Activated T-cell treated with anti-CD3 and anti-CD28 coated beads for 1 hour (primary cell): ENCODE measurements at places on chromosomes 2 and 18.

- DNase-seq = no peak
Measured at GRCh38 chr18:13254971-13255927, 36.7 kb downstream of the LDLRAD4 start.

- no peak for DNase-seq
Measured at GRCh38 chr18:55264108-55264507, 304.8 kb upstream of the CCDC68 start.

- no peak for DNase-seq
Measured at GRCh38 chr2:85988914-85989270, 100.1 kb upstream of the ST3GAL5 start.

DNA sequence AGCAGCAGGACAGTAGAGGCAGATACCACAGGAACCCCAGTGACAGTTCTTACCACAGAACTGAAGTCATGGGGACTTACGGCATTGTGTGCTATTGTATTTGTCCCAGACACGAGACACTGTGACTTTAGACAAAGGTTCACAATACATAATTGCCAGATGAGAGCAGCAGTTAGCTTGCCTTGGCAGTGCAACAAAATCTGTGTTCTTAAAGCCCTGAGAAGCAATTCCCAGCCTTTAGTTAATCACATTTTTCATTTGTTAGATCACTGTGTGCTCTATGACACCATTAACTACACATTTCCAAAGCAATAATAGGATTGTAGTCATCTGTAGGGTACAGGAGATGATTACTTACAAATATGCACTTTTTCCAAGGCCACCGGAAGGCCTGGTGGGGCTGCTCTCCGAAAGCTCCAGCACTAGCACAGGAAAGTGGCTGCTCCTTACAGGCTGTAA lies 97.5 kb upstream of the LDLRAD4 start:
- DNase-seq = no peak

GRCh38 chr2:153645599-153645998 lies 167.0 kb upstream of the RPRM start:
- no peak for DNase-seq

DNA sequence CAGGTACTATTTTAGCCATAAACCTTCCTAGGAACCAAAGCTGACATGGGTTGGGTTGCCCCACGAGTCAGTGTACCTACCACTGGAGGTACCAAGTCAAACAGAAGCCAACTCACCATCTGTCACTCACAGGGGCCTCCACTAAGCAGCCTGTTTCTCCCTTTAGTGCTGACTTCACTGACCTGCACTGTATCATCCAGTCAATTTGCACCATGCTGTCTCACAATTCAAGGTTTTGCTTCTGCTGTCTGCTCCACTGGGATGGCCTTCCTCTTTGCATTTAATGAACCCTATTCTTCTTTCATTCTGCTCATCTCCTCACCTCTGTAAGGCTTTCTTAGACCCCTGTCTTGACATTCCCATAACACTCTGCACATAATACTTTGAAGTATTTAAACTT lies 47.2 kb downstream of the EIF2AK3 start:
- DNase-seq = no peak

DNA sequence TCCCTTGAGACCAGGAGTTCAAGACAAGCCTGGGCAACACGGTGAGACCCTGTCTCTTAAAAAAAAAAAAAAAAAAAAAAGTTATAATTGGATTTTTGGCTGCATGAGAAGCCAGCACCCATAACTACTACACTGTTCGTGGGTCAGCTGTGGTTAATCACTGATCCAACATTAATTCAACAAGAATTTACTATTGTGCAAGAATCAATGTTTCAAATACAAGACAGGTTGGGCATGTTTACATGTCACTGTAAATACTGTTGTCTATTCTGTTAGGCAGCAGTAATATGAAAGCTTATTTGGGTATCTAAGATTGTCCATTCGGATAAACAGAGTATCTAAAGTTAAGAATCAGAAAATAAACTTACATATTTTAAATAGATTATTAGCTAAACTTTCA lies 62.3 kb downstream of the ESCO1 start:
- DNase-seq = no peak

- DNase-seq = no peak
Measured at GRCh38 chr18:56505293-56505692, 133.1 kb downstream of the TXNL1 start.

- DNase-seq = peak; percentile 52
Measured at GRCh38 chr2:39119732-39120520, 925 bp downstream of the SOS1 start.

GRCh38 chr2:215419769-215420470 lies 15.9 kb downstream of the FN1 start:
- DNase-seq = no peak
